ENCODE measurements at places on chromosomes 1 and 21.

- DNase-seq = no peak
Measured at GRCh38 chr1:31478167-31478566, 65.2 kb downstream of the SERINC2 start.

DNA sequence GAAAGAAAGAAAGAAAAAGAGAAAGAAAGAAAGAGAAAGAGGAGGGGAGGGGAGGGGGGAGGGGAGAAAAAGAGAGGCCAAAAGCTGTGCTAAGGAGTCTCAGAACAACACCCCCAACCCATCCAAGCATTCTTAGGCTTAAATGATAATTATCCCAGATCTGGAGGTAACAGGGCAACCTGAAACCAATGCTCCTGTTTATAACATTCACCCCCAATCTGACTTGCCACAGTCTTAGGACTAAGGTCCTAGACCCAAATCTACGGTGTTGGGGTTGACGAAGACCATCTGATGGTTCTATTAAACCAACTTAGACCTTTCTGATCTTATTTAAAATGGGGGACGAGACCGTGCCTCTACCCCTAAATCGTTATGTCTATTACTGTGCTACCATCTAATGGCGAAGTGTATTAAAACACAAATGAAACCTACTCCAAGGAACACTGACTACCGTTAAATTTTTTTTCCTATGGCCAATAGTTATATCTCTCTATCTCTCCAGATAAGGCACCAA is 119.3 kb upstream of the CDC42BPA start:
- DNase-seq = no peak

- DNase-seq = no peak
Measured at GRCh38 chr1:70084314-70084915, 121.0 kb downstream of the LRRC40 start.

- DNase-seq = no peak
Measured at GRCh38 chr1:59355361-59355760, 58.5 kb downstream of the FGGY start.

DNA sequence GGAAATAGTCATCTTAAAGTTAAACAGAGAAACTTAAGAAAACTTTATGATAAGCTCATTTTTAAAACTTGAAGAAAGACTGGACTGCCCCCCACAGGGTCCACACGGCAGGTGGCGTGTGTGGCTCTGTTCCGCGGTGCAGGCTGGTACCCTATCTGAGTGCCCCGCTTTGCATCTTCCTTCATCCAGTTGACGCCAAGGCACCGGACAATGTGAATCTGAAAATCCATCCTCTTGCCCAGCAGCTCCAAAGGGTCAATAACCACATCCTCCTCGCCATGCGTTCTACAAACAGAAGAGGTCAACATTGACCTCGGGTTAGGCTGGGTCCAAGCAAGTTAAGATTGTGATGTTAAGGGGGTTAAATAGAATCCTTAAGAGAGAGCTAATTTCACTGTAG is 54.5 kb downstream of the SCCPDH start:
- no peak for DNase-seq

DNA sequence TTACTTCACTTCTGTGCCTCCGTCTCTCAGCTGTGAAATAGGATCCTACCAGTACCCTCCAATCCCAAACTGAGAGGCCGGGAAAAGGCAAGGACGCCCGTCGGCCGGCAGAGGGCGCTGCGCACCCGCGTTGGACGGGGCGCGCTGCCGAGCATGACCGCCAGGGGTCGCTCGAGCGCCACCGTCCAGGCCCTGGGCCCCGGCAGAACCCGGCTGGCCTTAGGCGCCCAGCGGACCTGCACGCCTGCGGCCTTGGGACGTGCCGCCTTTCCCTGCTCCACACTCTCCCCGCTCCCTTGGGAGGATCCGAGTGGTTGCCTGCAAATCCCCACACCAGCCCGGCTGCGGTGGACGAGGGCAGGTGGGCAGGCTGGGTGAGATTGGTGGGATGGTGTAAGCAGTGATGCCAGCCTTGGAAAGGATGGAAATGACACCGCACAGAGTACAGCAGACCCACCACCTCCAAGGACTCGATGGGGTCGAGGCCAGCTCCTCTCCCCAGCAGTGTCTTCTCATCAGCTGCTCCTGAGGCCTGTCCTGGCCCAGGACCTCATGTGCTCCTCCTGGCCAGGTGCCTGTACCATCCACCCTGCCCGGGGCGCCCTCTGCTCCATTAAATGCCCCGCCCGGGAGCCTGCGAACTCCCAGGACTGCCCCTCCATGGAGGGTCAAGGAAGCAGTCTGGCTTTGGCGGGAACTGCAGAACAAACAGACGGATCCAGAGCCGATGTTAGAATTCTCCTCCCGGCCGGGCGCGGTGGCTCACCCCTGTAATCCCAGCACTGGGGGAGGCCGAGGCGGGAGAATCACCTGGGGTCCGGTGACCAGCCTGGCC is 47.4 kb upstream of the LBR start:
- DNase-seq = peak; percentile 61

GRCh38 chr1:48841966-48842365 is 65.3 kb upstream of the BEND5 start:
- no peak for DNase-seq

DNA sequence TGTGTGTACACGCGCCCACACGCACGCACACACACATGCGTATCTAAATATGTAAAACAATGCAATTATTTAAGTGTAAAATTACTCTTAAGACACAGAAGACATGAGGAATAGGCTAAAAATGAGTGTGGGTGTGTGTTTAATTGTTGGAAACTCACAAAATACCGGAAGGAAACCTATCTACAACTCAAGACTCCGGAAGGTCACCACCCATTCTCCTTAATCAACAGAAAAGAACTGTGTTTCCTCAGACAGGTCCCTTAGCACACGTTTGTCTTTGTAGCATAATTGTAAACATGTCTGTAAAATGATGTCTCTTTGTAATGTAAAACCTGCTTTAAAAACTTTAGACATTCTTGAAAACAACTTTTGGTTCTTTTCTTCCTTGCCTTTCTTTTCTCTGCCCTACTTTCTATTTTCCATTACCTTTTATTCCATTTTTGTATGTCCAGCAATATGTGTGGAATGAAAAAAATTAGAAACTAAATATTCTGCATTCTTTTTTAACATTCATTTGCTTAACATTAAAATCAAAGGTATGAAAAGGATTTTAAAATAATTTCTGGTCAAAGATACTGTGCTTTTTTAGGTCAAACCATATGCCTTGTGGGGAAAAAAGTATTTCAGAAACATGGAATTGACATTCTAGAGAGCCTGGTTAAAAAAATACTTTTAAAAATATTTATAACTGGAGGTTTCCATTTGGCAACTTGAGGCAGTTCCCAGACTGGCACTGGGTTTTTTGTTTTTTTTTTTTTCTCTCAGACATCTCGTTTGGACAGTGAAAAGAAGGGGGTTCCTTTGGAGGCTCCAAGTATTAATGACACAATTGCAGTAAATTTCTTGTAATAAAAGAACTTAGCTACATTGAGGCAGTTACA is 46.2 kb downstream of the ATP5PF start:
- no peak for DNase-seq

DNA sequence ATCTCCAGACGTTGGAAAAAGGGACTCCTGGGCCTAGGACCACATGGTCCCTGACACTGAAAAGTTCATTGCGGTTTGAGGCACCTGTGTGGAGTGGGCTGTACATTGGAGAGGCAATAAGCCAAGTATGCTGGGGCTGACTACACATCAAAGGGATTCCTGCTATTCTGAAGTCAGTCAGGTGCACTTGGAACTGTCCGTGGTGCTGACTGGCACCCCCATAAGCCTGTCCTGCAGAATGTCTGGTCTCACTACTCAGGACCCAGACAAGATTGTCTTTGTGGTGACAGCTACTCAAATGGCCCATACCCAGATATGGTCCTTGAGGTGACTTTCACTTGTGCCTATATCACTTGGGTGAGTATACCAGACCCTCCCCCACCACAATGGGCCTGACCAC is 150.6 kb downstream of the RWDD3 start:
- DNase-seq = no peak

DNA sequence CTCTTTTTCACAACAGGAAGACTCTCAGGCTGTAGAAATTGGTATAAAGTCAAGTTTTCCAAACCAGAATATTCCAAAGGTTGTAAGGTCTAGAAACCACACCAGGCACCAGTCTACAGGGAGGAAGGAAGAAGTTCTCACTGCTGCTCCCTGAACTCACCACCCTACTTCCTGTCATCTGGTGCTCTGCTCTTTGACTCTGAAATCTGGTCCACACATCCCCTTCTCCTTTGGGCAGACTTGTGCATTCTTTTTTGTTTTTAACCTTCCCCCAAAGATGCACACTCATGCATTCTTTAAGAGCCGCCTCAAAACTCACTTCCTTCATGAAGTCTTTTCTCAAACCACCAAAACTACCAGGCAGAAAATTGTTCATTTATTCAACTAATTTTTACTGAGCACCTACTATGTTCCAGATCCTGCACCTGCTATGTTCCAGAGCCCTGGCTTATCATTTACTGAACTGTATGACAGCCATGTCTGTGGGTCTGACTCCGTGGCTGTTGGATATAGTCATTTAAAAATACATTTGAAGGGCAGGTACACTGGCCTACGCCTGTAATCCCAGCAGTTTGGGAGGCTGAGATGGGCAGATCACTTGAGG is 30.1 kb upstream of the EPS15 start:
- DNase-seq = no peak

DNA sequence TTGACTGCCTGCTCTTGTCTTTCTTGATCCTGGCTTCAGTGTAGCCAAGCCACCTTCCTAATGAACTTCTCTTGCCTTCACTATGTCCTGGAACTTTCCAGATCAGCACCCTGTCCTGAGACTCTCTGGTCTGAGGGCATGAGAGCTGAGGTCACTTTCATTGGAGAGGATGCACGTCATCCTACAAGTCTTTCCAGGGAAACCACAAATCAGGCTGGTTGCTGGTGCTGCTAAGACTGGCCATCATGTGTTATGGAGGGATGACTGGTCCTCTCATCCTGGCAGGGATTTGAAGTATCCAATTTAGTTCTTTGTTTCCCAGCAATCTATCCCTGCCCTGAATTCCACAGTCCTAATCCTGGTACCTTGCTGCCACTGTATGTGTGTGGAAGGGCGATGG is 228.6 kb downstream of the GPATCH2 start:
- DNase-seq = no peak

GRCh38 chr1:244406337-244406736 is 45.4 kb downstream of the ADSS2 start:
- no peak for DNase-seq

DNA sequence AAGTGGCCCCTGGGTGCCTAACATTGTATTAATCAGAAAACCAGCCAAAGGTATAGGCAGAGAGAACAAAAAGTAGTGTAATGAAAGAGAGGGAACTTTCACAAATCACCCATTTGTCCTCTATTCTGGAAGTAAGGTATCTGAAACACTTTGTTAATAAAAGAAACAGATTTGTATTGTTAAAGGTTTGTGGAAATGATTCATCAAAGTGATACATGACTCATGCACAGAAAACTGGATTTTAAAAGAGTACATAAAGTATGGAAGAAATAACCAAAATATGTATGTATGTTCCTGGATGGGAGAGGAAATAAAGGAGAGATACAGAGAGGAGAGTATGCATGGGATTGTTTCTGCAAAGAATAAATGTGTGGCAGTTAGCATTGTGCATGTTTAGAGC is 126.8 kb downstream of the RGS21 start:
- DNase-seq = no peak

GRCh38 chr1:25557543-25557942 is 14.1 kb downstream of the LDLRAP1 start:
- DNase-seq = no peak

- DNase-seq = no peak
Measured at GRCh38 chr1:24418898-24419628, 3.5 kb downstream of the NIPAL3 start.

- no peak for DNase-seq
Measured at GRCh38 chr1:151661751-151662150, 49.9 kb downstream of the SNX27 start.

- no peak for DNase-seq
Measured at GRCh38 chr1:170685166-170685565, 21.2 kb downstream of the PRRX1 start.

- DNase-seq = no peak
Measured at GRCh38 chr1:26403656-26404055, 7.0 kb upstream of the LIN28A start.

- DNase-seq = no peak
Measured at GRCh38 chr1:13450204-13450603, 40.0 kb downstream of the PRAMEF20 start.

DNA sequence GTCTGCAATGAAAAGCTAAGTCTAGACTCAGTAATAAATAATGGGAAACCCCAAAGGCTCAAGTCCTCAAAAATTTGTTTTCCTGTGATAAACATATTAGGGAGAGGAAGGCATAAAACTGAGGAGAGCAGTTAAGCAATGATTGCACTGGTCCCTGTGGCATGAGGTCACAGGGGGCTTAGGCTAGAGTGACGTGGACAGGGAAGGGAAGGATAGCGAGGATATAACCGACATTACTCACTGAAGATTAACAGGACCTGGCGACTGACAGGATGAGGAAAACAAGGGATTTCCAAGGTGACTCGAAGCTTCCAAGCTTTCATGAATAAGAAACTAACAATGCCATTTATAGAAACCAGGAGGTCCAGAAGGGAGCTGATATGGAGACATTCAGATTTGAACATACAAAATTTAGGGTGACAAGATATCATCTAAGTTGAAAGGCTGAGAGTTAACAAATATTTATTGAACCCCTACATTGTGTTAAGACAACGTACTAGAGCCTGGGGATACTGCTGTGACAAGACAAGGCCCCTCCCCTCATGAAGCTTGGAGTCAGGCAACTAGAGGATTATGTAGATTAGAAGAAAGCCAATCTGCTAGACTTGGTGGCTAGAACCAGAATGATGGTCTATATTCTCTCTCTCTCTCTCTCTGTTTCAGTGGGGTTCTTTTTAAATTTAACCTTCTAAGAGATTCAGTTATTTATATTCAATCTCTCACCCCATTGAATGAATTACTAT is 33.2 kb upstream of the PKN2 start:
- DNase-seq = no peak

- DNase-seq = no peak
Measured at GRCh38 chr1:43383449-43383848, 6.2 kb downstream of the MED8 start.

DNA sequence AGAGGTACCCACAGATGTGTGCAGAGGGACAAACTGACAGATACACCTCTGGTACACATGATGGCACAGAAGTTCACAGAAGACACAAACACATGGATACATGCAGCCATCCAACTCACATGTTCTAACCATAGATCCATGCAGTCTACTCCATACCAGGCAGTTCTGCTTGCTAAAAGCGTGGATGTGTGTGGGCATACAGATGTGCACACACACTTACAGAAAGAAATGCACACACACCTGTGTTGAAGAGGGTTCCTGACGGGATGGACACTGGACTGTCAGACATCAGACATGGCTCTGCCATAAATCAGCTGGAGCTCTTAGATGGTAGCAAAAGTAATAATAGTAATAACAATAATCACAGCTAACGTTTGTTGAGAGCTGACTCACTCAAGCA is 6.8 kb downstream of the CD52 start:
- no peak for DNase-seq

DNA sequence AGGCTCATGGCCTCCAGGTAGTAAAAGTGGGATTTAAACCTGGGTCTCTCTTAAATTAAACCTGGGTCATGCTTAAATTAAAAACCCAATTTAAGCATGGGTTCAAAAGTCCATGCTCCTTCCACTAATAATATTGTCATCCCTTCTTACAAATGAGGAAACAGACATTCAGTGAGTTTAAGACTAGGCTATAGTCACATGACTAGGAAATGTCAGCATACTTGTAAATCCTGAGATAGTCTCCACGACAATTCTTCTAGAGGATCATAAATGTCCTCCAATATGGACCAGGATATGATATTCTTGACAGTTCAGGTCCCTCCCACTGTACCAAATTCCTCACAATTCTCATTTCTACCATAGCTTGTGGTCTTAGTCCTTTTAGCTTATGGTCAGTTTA is 10.5 kb upstream of the IGFN1 start:
- DNase-seq = no peak

- DNase-seq = no peak
Measured at GRCh38 chr21:23003951-23004350, 2005.7 kb downstream of the NCAM2 start.
